Stimulated activated CD4-positive, alpha-beta T cell treated with anti-CD3 and anti-CD28 coated beads, Interleukin-1b, Interleukin-23, amount 100 ng/mL, for 4 hours (primary cell): ENCODE measurements at places on chromosomes 6 and 20.

DNA sequence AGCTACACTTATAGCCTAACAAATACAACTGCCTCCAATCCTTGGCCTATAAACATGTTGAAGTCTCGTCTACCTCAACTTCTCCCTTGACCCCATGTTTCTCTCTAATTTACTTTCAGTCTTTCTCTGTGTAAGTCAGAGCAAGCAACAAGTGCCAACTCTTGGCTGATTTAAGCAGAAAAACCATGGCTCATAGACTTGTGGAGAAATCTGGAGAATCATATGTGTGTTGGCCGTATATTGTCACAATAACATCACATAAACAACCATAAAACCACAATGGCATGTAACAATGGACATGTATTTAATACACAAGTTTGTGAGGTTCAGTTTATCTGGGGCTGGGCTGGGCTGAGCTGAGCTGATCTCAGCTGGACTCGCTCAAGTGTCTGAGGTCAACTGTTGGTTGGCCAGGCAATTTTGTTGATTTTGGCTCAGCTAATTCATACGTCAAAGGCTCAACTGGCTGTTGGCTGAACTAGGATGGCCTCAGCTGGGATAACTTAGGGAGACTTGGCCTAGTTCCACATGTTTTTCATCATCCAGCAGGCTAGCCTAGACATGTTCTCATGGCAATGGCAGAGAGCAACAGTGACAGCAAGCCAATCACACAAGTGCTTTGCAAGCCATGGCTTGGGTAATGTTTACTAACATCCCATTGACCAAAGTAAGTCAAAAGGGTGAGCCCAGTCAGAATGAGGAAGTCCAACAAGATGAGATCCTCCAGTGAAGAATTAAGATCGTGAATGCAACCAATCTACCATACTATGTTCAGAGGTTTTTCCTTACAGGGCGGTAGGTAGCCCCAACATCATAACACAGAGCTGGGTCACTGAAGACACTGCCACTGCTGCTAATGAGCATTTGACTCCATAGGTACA is 12.9 kb upstream of the TBC1D22B start:
- DNase-seq, result no peak

DNA sequence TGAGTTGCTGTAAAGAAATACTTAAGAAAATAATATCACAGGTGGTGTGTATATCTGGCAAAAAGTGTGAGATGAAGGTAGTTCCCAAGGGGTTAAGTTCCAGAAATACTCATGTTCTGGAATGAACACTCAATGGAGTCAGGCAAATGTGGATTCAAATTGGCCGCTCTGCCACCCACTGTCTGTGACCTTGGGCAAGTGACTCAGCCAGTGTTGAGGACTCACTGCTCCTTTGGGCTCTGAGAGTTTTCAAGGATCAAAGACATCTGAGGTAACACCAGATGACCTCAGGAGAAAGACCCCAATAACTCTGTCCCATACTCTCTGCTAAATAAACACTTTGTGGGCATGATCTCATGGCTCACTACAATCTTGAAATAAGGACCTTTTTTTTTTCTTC is 59.2 kb upstream of the EYA2 start:
- no peak for DNase-seq

DNA sequence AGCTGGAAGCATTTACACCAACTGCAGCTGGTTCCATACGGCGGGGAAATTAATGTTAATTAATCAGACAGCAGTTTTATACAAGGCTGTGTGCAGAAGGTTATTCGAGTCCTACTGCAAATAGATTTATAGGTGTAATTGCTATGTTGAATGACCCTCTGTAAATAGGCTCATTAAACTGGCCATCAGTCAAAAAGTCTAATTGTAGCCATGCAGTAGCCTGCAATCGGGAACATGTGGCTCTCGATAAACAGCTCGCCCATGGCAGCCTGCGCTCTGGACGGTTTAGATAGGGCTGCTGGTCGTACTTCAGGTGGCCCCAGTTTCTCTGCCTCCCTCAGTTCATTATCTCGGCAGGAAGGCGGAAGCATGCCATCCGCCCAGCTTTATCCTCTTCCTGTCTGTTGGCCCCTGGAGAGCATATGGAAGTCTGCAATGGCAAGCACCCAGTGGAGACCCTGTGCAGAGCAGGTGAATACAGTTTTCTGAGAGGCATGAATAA is 143.2 kb downstream of the MBOAT1 start:
- DNase-seq, result no peak

GRCh38 chr6:156348424-156348823 is 428.8 kb upstream of the ARID1B start:
- no peak for DNase-seq

DNA sequence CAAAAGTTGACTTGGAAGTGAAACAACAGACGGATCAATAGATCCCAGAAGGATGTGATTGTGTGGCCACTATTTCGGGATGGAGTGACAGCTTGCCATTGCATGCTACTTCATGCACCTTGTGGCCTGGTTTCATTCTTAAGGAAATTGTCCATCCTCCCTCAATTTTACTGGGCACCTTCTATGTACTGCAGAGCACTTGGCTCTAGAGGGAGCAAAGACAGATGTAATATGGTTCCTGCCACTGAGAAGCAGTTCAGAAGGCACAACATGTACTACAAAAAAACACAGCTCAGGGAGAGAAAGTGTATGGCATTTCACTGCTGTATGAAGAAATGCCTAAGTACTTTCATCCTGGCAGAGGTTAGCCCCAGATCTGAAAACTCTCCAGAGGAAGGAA is 91.9 kb downstream of the FOXA2 start:
- no peak for DNase-seq

DNA sequence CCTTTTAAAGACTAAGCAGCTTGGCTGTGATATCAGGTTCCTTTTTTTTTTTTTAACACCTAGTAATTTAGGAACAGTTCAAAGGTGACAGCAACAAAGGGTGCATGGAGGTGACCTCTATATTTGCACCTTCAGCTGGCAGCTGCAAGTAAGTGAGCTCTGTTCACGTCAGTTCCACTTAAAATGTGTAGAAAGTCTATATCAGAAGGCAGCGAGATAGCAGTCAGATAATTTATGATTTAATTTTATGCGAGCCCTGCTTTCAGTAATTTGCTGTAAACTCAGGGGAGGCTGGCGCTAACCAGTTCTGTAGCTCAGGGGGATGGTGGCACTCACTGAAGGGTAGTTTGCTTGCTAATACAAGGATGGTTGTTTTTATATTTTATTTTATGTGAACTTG is 602.8 kb upstream of the MMS22L start:
- no peak for DNase-seq

GRCh38 chr20:46430921-46431712 is 24.7 kb upstream of the ELMO2 start:
- DNase-seq, result no peak

DNA sequence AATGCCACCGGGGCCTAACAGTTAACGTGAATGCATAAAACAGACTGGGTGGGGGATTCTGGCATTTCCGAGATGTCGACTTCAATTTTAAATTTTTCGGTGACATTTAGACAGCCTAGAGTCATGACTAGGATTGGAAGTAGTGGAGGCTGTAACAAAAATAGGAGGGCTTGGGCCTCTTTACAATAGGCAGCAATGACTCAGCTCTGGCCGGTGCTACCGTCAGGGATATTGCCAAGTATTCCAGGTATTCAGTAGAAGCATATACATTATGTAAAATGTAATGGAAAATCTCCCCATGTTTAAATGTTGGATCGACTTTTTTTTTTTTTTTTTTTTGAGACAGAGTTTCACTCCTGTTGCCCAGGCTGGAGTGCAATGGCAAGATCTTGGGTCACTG is 136.2 kb upstream of the STMND1 start:
- no peak for DNase-seq

DNA sequence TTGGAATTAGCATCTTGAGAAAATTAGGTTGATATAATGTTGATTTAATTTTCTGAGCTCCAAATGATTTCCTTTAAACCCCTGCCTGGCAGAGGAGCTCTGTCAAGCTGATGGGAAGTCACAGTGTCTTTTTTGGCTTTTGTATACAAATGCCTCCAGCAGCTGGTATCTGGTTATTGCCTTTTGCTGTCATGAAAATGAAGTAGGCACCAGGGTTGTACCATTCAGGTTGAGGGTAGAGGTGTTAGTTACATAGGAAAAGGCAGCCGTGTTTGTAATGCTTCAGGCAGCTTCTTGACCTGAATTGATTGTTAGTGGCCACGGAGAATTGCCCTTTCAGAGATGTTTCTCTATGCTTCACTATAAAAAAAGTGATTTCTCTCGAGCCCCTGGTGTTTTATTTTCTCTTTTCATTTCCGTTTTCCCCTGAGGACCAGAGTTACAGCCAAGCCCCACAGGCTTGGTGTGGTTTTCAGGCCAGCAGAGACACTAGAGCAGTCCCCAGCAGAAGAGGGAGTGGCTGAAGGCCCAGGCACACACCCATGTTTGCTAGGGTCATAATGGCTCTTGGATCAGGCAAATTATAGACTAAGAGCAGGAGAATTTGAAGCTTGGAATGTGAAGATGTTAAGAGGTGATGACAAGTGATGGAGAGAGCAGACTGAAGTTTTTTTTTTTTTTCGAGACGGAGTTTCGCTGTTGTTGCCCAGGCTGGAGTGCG is 21.6 kb downstream of the CMTR1 start:
- no peak for DNase-seq

DNA sequence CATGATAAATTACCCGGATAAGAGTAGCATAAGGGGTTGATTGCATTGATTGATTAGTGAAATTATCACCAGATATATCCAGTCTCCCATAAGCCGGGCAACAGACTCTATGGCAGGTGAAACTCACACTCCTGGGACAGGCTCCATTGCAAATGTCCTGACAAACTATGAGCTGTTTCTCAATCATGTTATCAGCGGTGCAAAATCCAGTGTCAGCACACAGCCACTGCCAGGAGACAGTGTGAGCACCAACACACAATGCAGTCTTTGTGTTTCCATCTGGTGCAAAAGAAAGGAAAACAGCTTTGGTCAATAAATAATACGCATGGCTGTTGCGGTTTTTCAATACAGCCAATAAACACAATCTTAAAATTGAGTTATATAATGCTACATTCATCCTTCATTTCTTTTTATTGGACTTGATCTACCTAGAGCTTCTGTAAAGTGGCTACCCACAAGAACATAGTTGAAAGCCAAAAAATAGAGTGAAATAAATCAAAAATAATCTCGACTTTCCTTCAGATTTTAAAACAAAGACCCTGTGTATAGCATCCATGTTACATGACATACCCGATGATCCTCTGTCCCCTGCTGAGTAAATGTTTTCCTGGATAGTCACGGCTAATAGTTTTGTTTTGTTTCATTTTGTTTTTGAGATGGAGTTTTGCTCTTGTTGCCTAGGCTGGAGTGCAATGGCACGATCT is 64.3 kb upstream of the AFDN start:
- no peak for DNase-seq

DNA sequence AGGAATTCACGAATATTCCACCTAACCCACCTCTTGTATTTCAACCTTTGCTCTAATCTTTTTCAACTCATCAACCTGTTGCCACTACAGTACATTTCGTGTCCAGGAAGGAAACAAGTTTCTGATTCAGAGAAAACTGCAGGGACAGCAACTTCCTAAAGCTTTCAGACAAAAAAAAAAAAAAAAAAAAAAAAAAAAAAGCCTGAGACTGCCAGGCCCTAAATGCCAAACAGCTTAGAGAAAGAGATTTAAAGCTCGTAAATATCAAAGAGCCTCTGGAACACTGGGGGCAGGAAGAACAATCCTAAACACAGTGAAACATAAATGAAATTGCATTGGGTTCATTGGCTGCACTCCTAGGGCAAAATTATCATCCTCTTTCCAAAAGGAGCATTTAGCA is 411.2 kb upstream of the SPTLC3 start:
- DNase-seq, result no peak

DNA sequence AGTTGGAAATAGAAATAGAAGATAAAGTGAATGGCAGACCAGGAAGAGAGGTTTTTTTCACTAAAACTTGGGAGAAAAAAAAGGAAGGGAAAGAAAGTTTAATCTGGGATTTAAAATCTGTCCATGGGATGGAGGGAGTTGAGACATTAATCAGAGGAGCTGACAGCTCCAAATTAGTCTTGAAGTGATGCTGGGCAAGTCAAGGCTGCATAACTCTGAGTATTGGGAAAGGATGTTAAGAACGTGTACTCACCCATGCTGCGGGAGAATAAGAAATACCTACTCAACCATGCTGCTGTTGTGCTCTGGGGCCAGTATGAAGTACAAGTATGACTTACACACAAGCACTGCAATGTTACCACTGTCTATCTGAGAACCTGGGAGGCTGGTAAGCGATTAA is 47.5 kb downstream of the SNRNP48 start:
- no peak for DNase-seq

GRCh38 chr20:10501402-10501801 is 66.3 kb downstream of the SLX4IP start:
- no peak for DNase-seq
